ENCODE measurements at places on chromosomes 2 and 18.

GRCh38 chr2:86012007-86012712, 93.5 kb downstream of the POLR1A start:
- peaks cover 21% of the 10 kb centered on the region for H3K4me1 ChIP-seq
- no peak overlapping the region for H3K4me3 ChIP-seq
- DNase-seq = no peak
- H3K36me3 ChIP-seq = peaks cover 13% of the 10 kb centered on the region

DNA sequence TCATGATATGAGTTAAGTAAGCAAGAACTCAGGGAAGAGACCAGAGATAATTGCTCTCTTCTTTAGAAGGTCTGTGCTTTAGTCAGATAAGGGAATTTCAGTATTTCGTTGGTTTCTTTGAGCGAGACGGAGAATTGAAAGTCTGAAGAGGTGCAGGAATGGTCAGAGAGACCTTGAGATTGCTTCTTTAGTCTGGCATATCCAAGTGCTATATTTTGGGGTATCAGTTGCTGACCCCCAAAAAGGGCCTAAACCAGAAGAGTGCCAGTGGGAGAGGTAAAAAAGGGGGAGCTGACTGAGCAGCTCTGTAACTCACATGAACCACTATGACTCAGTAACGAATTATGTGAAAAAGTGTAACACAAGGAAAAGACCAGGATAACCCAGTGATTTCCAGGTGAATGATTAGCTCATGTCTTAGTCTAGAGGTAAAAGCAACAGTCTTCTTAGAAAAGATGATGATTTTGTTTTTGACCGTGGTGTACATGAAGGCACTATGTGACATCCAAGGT, 932.9 kb downstream of the TDRD15 start:
- no peak overlapping the region for H3K4me3 ChIP-seq
- no peaks in the 10 kb centered on the region for H3K27me3 ChIP-seq
- DNase-seq = no peak
- H3K4me1 ChIP-seq = no peaks in the 10 kb centered on the region
- no peak overlapping the region for H3K27ac ChIP-seq

DNA sequence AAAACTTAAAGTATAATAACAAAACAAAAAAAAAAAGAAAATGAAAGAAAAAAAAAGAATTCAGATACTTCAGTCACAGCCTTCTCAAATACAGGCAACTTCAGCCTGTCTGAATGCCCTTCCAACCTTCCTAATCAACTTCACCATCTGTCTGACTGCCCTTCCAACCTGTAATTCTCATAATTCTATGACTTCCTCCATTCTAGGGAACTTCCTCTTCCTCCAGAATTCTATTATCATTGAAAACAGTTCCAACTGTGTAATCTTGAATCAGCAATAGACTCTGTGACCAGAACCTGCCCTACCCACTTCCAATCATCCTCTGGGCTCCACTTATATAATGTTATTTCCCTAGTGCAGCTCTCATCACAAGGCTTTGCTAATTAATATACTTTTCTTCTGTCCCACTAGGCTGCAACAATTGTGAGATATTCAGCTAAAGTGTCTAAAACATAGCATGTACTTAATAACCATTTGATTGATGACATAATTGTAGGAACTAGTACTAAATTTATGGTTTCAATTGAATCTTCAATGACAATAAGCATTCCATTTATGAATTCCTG, 127.3 kb downstream of the UPP2 start:
- H3K27ac ChIP-seq = no peak overlapping the region
- H3K4me3 ChIP-seq = no peak overlapping the region
- H3K36me3 ChIP-seq = no peaks in the 10 kb centered on the region
- DNase-seq = no peak
- no peaks in the 10 kb centered on the region for H3K4me1 ChIP-seq

DNA sequence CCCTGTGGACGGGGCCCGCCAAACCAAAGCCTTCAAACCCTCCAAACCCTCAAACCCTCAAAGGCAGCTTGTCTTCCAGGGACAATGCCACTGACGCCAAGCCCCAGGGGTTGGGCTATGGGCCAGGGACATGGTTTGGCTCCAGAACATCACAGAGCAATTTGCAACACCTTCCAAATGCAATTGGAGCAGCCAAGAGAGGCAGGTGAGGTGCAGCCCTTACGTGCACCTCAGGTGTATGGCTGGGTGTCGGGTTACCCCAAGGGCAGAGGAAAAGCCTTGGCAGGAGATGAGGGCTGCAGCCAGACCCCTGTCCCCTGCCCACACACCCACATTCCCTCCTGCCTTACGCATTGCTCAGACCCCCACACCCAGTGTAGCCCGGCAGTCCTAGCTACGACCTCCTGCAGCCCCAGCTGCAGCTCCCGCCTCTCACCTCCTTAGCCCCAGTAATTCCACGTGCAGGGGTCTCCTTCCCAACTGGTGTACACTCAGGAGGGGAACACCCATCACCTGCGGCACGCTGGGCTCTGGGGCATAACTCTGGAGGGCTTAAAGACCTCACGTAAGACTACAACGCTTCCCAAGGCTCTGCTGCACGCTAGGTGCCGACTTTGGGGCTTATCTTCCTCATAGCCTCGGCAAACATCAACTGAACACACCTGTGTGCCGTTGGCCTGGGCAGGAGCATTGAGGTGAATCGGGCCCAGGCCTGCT, 88.7 kb downstream of the TFCP2L1 start:
- H3K36me3 ChIP-seq = no peaks in the 10 kb centered on the region
- H3K27ac ChIP-seq = no peak overlapping the region
- DNase-seq = no peak
- peaks cover 33% of the 10 kb centered on the region for H3K27me3 ChIP-seq
- no peak overlapping the region for H3K4me3 ChIP-seq

DNA sequence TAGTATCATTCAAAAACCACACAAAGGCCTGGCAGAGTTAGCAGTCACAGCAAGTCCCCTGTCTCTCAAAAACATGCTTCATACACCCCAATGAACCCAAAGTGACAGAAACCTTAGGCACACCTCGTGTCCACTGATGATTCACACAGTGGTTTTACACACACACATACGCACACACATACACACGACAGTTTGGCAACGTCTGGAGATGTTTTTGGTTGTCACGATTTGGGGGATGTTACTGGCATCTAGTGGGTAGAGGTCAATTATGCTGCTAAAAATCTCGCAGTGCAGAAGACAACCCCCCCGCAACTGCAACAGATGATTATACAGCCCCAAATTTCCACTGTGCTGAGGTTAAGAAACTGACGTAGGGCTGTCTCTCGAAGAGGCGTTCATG, 72.9 kb upstream of the PARD3B start:
- peaks cover 5% of the 10 kb centered on the region for H3K27me3 ChIP-seq
- no peaks in the 10 kb centered on the region for H3K36me3 ChIP-seq
- H3K27ac ChIP-seq = no peak overlapping the region

DNA sequence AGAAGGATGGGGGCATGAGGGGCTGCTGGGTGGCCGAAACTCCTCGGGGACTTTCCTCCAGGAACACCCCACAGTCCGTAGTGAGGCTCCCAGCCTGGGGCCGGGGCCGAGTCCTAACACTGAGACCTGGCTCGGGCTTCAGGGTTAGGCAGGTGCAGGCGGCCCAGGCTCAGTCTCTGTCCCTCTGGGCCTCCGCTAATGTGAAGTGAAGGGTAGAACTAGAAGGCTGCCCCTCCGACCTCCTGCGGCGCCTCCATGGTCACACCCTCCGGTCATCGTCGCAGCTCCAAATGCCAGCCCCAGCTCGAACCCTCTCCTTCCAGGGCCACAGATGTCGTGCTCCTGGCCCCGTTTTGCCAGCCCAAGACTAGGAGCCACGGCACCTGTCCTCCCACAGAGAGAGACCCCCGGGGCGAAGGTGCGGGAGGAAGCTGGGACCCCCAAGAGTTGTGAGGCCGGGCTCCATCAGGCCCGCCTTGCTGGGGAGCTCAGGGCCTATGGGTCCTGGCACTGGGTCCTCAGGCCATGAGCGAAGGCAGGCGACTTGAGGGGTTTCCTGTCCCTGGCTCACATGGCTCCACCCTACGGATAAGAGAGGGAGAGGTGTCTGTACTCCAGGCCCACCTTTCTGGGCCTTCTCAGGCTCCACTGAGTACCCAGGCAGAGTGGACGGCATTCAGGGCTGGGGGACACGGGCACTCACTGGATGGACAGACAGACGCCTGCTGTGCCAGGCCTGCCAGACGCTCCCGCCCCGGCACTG, 797 bp downstream of the ANO7 start:
- H3K36me3 ChIP-seq = no peaks in the 10 kb centered on the region
- no peak for DNase-seq
- no peak overlapping the region for H3K27ac ChIP-seq
- H3K4me1 ChIP-seq = peaks cover 29% of the 10 kb centered on the region
- no peak overlapping the region for H3K4me3 ChIP-seq

DNA sequence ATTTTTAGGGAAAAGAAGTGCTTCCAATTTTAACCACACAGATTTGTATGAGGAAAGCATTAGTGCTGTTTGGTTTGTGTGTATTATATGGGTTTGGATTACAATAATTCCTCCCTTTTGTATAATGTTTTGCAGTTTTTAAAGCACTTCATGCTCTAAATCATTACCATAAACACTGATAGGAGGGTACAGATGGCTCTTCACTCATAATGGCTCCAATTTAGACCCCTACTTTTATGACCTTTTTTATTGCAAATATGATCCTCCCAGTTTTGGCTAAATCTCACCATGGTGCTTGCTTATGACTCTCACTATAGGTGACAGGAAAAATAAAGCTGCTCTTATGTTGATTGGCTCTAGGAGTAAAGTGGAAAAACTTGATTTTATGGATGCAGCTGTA, 23.8 kb upstream of the TMEM17 start:
- H3K4me1 ChIP-seq = peaks cover 11% of the 10 kb centered on the region
- H3K27me3 ChIP-seq = peaks cover 3% of the 10 kb centered on the region
- no peak overlapping the region for H3K27ac ChIP-seq

- H3K27ac ChIP-seq = peak overlapping the region; percentile 98
- H3K36me3 ChIP-seq = no peaks in the 10 kb centered on the region
- no peaks in the 10 kb centered on the region for H3K27me3 ChIP-seq
- peak; percentile 66 for DNase-seq
Observed at GRCh38 chr2:12716032-12716281, 779 bp upstream of the TRIB2 start.

- no peaks in the 10 kb centered on the region for H3K36me3 ChIP-seq
- H3K4me3 ChIP-seq = no peak overlapping the region
- no peaks in the 10 kb centered on the region for H3K4me1 ChIP-seq
- DNase-seq = no peak
- no peaks in the 10 kb centered on the region for H3K27me3 ChIP-seq
- no peak overlapping the region for H3K27ac ChIP-seq
Observed at GRCh38 chr2:52676056-52676455, 1091.5 kb upstream of the CHAC2 start.

- H3K27me3 ChIP-seq = peaks cover 2% of the 10 kb centered on the region
- H3K4me3 ChIP-seq = no peak within 1 kb of the TSS
- DNase-seq = no peak
- peaks cover 6% of the 10 kb centered on the region for H3K36me3 ChIP-seq
- peak within 1 kb of the TSS; percentile 91 for H3K27ac ChIP-seq
Observed at GRCh38 chr2:11533278-11534070, at the start of gene GREB1. TSS of gene GREB1 (plus strand) at chr2:11534045. CDS start at chr2:11556615, 22,570 bp downstream.

DNA sequence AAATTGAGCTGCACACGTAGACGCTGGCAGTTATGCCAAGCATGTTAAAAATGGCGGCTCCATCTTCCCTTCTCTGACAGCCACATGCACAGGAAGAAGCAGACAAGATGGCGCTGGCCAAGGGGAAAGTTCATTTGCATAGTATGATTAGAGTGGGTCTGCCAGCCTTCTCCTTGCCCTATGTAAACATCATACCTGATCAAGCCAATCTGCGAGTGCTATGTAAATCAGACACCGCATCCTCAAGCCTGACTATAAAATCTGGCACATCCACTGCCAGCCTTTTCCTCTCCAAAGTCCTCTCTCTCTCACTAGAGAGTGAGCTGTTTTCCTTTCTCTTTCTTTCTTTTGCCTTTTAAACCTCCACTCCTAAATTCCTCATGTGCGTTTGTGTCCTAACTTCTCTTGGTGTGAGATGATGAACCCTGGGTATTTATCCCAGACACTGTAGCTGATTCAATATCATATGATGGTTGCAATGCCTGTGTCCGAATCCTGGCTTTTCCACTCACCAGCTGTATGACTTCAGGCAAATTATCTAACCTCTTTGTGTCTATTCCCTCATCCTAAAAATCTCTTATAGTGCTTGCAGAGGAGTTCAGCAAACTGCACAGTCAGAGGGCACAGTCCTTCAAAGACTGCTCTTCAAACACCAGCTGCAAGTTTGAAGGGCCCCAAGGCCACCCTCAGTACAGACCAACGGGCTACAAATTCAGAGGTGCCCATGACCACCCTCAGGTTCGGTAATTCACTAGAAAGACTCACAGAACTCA, 39.3 kb upstream of the ITSN2 start:
- H3K27me3 ChIP-seq = peaks cover 6% of the 10 kb centered on the region
- peaks cover 9% of the 10 kb centered on the region for H3K4me1 ChIP-seq
- H3K36me3 ChIP-seq = no peaks in the 10 kb centered on the region
- no peak for DNase-seq

DNA sequence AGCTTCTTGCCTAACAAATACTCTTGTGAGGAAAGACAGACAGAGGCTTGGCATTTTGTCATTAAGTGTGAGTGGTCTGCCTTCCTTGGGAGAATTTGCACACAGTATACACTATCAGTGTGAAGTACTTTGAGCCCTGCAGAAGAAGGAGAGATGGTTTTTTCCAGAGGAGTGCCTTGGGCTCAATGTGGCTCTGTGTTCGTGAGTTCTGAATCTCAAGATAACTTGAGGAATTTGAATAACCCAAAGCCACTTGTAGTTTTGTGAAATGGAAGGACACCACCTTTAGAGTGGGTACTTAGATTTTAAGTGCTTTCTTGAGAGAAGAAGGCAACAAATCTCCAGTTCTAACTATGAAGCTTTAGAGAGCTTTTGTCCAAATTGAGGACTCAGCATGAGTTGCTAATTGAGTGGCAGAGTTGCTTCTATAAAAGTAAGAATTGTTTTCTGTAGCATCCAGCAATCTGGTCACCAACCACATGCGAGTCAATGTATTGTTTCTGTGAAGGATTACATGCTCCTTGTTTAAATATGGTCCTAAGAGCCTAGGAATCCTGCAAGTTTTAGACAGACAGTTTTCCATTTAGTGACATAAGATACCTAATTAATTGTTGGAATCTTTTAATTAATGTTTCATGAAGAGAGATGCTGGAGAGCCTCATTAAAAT, 68.3 kb downstream of the BABAM2 start:
- peaks cover 3% of the 10 kb centered on the region for H3K27me3 ChIP-seq
- DNase-seq = no peak
- no peak overlapping the region for H3K4me3 ChIP-seq
- no peak overlapping the region for H3K27ac ChIP-seq

Measured in nephron progenitor cell (in vitro differentiated cells).